ENCODE measurements at places on chromosomes 16 and 17.

GRCh38 chr16:21600031-21600773, 825 bp downstream of the METTL9 start:
- H3K27ac ChIP-seq, result peak overlapping the region; percentile 95
- no peaks in the 10 kb centered on the region for H3K4me1 ChIP-seq
- H3K36me3 ChIP-seq, result no peaks in the 10 kb centered on the region

DNA sequence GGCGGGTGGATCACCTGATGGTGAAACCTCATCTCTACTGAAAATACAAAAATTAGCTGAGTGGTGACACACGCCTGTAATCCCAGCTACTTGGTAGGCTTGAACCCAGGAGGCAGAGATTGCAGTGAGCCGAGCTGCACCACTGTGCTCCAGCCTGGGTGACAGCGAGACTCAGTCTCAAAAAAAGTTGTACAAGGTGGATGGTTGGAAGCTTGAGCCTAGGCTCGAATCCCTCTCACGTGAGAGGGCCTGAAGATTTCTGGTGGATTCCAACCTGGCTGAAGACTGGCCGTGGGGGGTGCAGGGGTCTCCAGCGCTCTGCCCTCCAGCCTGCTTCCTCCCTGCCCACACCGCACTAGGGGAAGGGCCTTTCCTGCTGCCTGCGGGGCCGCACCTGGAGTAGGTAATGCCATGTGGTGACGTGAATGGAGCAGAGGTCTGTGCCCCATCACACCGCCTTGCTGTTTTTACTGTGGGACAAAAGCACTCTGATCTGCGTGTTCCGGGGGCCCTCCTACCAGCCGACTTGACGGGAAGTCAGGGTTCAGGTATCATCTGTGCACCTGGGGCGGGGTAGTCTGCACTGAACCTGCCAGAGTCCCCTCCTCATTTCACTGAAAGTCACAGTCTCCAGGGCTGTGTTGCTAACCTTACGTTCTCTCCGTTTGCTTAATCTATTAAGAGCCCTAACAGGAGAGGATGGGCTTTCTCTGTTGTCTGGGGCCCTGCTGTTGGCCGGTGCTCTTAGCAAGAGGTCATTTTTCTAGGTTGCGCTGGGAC, 4.2 kb downstream of the RPL13 start:
- H3K27ac ChIP-seq, result peak overlapping the region; percentile 51
- no peak for DNase-seq
- H3K36me3 ChIP-seq, result no peaks in the 10 kb centered on the region

- H3K4me3 ChIP-seq, result peak overlapping the region; percentile 19
- H3K27ac ChIP-seq, result no peak overlapping the region
- no peaks in the 10 kb centered on the region for H3K4me1 ChIP-seq
- no peak for DNase-seq
- H3K27me3 ChIP-seq, result peaks cover 12% of the 10 kb centered on the region
These were observed 26.3 kb upstream of the SSTR5 start for GRCh38 chr16:1045993-1046911.

DNA sequence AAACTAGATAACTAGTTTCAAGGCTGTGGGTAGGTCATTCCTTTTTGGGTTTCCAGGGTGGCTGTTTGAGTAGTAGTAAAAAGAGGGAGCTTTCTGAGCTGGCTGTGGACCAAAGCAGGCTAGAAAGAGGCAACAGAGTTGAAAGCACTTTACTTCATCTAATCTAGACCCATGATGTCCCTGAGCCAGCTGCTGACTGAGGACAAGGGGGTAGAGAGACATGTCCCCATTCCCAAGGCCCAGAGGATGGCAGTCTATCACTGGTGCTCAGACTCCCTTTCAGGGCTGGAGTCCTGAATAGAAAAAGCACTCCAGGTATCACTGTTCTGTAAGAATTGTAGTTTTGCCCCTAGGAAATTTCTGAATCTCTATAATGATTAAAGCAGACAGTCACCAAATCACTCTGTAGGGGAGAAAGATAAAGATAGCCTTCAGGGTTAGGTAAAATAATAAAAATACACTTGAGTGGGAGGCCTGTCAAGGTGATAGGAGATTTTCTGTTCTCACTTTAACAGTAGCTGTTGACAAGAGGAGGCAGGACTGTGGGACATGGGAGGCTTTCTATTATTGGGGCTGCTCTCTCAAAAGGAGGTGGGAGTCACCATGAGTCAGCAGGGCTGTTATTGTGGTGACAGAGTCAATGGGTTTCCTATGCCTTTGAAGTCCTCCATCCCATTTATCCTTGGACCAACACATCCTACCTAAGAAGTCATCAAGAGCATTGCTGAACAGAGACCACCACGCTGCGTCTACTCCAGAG, 190.2 kb upstream of the MPHOSPH6 start:
- H3K27ac ChIP-seq, result no peak overlapping the region
- no peaks in the 10 kb centered on the region for H3K36me3 ChIP-seq
- H3K4me1 ChIP-seq, result no peaks in the 10 kb centered on the region
- no peak overlapping the region for H3K4me3 ChIP-seq
- DNase-seq, result no peak

DNA sequence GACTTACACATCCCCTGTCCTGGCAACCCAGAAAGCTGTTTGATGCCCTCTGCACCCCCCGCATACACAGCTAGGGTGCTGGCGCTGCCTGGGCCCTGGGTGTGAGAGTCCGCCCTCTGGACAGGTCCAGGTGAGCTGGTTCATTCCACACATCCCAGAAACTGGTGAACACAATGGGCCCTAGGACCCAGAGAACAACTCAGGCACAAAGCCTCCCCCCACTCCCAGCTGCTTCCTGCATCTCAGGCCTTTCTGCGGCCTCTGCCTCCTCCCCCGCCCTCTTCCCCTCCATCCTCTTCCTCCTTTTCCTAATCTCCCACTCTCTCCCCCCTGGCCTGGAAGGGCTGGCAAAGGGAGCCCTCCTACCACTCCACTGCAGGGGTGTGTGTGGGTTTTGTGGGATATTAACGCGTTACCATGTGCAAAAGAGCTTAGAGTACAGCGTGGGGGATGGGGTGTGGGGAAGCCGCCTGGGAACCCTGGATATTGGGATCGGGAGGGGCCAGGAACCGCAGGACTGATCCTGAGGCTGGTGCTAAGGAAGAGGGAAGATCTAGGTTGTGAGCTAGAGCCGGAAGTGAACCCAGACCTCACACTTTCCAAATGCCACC, 1.6 kb upstream of the PPP1R9B start:
- peak overlapping the region; percentile 88 for H3K27ac ChIP-seq
- peaks cover 10% of the 10 kb centered on the region for H3K4me1 ChIP-seq

DNA sequence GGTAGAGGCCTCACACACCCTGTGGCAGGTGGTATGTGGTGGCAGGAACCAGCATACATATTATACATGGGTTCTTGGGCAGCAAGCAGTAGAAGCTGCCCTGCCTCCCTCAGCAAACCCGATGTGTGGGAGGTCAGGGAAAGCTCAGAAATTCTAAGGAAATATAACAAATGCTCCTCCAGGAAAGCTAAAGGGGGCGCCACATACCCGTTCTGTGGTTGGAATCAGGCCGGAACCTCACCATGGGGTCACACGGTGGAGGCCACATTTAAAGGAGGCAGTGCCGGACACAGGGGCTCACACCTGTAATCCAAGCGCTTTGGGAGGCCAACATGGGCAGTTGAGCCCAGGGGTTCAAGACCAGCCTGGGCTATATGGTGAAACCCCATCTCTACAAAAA, 12.4 kb upstream of the KATNB1 start:
- no peak overlapping the region for H3K4me3 ChIP-seq
- H3K4me1 ChIP-seq, result no peaks in the 10 kb centered on the region
- H3K27me3 ChIP-seq, result no peaks in the 10 kb centered on the region
- H3K36me3 ChIP-seq, result no peaks in the 10 kb centered on the region

- no peaks in the 10 kb centered on the region for H3K36me3 ChIP-seq
- DNase-seq, result no peak
- no peak overlapping the region for H3K4me3 ChIP-seq
- H3K27me3 ChIP-seq, result no peaks in the 10 kb centered on the region
- H3K4me1 ChIP-seq, result no peaks in the 10 kb centered on the region
These were observed 41.1 kb upstream of the DHX8 start for GRCh38 chr17:43442711-43443110.

GRCh38 chr16:25501530-25502255, 190.1 kb upstream of the HS3ST4 start:
- H3K27me3 ChIP-seq, result no peaks in the 10 kb centered on the region
- no peak overlapping the region for H3K27ac ChIP-seq
- no peaks in the 10 kb centered on the region for H3K36me3 ChIP-seq
- DNase-seq, result no peak
- H3K4me1 ChIP-seq, result no peaks in the 10 kb centered on the region

DNA sequence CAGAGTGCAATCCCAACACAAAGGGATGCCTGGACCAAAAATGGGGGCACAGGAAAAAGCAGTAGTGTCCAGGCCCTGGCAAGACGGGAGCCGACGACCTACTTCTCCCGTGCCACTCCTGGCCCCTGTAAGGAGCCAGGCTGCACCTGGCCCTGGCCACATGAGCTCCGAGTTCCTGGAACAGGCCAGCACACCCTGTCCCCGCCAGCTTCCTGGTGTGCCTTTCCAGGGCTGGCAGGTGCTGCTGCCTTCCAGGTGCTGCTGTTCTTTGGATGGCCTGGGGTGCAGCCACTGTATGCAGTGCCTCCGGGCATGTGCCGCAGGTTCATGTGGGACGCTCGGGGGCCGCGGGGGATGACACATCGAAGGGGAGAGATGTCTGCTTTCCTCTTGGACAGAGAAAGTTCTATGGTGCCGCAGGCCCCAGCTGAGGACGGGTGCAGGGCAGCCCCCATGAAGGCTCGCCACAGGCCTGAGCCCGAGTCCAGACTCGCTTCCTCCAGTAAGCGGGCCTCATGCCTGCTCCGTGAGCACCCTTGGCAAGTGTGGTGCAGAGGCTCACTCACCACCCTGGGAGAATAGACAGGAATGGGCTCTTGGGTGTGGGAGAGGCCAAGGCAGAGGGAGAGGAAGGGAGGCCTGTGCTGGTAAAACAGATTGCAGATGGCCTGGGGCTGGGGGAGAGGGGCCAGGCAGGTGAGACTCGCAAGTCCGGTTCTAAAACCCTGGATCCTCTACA, 54.7 kb upstream of the FASN start:
- H3K4me1 ChIP-seq, result peaks cover 5% of the 10 kb centered on the region
- no peak overlapping the region for H3K4me3 ChIP-seq
- H3K36me3 ChIP-seq, result no peaks in the 10 kb centered on the region
- peak overlapping the region; percentile 87 for H3K27ac ChIP-seq

DNA sequence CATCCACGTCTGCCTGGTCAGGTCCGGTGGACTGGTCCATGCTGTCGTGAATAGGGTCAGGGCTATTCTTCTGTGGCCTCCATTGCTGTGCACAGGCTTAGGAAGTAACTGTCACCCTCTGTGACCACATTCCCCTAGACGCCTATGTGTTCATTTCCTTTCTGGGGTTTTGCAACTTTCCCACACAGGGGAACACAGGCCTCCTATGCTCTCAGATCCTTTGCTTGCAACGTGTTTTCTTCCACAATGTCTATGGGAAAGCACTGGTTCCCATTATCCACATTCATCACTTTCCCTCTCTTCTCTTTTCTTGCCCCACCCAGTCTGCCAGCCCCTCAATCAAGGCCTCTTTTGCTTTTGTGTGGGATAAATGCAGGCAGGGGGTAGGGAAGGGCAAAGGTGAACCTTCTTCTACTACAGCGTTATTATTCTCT, 43.2 kb upstream of the DNAJA2 start:
- DNase-seq, result no peak
- no peak overlapping the region for H3K4me3 ChIP-seq
- no peak overlapping the region for H3K27ac ChIP-seq
- H3K27me3 ChIP-seq, result no peaks in the 10 kb centered on the region

Data from breast epithelium (tissue), 4 donors.